Activated CD8-positive, alpha-beta memory T cell treated with anti-CD3 and anti-CD28 coated beads, Interleukin-2, amount 10 ng/mL, durations not matched to agents 7 days and 5 days (primary cell): ENCODE measurements at places on chromosomes 1 and 21.
A peak's percentile ranks its signal among the peaks of the same experiment; 100 is the strongest.

- peaks cover 6% of the 10 kb centered on the region for H3K36me3 ChIP-seq
- no peak overlapping the region for H3K27ac ChIP-seq
- H3K4me1 ChIP-seq = peaks cover 7% of the 10 kb centered on the region
- no peak for DNase-seq
These were observed 387.5 kb downstream of the DPYD start for GRCh38 chr1:97533358-97533757.

DNA sequence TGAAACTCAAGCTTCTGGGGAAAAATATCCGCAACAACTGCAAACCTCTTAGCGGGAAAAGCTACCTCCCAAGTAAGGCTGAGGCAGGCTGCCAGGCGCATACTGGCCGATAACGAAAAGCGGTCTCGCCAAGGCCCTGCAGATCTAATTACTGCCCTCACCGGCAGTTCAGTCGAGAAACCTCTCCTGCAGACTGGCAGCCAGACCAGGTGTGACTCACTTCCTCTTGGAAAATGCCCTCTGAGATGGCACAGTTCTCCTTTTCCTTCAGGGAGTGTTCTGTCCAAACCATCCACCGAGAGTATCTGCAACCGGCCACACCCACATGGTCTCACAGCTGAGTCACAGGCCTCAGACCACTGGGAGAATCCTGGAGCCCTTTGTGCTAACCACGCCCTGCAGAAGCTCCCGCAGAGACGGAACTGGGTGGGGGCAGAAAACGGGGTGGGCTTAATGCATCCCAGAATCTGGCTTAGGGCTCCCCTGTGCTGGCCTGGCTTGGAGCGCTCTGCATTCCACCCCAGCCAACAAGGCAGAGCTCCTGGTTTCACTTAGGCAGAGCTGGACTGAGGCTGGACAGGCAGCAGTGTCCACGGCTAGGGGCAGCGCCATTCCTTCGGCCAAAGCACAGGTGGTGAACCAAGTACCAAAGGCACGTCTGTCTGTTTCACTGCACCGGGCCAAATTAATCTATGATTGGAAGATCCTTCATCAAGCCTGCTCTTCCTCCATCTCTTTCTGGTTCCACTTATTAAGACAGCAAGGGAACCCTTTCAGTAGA, 1.2 kb downstream of the S100A10 start:
- H3K4me3 ChIP-seq = peak overlapping the region; percentile 99
- peak; percentile 71 for DNase-seq
- peak overlapping the region; percentile 97 for H3K27ac ChIP-seq
- H3K27me3 ChIP-seq = no peaks in the 10 kb centered on the region

GRCh38 chr21:16418226-16418625, 688.4 kb downstream of the USP25 start:
- no peaks in the 10 kb centered on the region for H3K4me1 ChIP-seq
- no peak overlapping the region for H3K27ac ChIP-seq
- no peak overlapping the region for H3K4me3 ChIP-seq
- H3K36me3 ChIP-seq = no peaks in the 10 kb centered on the region

DNA sequence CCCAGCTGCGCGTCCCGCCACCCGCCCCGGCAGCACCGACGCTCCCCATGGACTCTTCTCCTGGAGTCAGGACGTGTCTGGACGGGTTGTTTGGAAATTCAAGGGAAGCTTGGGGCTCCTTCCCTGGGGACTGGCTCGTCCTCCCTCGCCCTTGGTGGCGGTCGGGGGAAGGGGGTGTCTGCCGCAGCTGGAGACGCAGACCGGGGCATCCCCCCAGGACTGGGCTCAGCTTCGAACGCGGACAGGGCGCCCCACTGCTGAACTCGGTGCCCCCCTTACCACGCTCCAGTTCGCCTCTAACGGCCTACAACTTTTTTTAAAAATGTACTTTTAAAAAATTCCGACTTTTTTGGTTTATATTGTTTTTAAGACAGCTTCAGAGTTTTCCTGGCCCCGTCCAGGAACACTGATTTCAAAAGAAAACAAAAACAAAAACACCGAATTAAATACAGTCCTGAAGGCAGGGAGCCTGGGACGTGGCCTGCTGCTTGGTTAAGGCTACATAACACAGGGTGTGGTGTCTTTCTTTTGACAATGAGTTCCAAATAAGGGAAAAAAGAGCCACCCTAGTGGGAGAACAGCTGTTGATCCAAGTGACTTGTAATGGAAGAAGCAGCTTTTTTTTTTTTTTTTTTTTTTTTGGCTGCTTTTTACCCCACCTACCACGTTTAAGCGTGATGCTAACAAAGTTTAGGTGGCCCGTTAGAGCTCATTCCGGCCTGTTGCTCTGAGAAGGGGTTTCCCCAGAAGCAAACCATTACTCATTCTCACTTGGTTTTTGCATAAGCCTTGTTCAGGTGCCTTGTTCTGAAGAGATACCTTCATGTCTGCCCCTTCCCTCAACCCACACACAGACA, 862 bp upstream of the DIPK1A start:
- H3K27ac ChIP-seq = no peak overlapping the region
- H3K4me3 ChIP-seq = no peak overlapping the region
- DNase-seq = peak; percentile 84
- peaks cover 5% of the 10 kb centered on the region for H3K36me3 ChIP-seq
- no peaks in the 10 kb centered on the region for H3K27me3 ChIP-seq

- H3K27ac ChIP-seq = no peak overlapping the region
- no peaks in the 10 kb centered on the region for H3K36me3 ChIP-seq
- H3K4me3 ChIP-seq = no peak overlapping the region
These were observed 25.2 kb downstream of the MAGI3 start for GRCh38 chr1:113415310-113416070.

DNA sequence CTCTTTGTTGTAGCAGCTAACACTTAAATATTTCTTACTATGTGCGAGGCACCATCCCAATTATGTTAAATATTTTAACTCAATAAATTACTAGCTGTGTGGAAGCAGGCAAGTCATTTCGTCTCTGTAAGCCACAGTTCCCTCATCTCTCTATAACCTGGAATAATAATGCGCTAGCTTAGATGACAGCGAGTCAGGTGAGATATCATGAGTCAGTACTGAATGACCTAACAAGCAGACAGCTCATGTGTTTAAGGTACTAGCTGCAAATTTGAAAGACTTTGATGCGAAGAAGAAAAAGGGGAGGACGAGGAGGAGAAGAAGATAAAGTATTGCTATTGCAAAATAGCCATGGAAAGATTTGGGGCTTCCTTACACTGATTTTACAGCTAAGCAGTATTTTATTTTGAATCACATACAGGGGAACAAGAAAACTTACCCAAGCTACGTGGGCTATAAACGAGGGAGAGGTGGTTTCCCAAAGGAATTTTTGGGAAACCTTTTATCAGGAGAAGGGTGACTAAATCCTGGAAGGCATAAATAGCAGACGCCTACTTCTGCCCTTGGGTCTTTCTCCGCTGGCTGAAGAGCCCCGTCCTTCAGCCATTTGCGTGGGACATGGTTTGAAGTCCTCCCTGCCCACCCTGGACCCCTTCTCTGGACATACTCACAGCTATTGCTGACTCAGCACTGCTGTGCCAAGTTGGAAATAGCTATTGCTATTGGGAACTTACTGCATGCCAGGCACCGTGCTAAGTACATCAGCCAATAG, 8.9 kb downstream of the CITED4 start:
- no peak overlapping the region for H3K4me3 ChIP-seq
- peaks cover 14% of the 10 kb centered on the region for H3K4me1 ChIP-seq
- H3K36me3 ChIP-seq = no peaks in the 10 kb centered on the region
- no peak overlapping the region for H3K27ac ChIP-seq

- H3K36me3 ChIP-seq = no peaks in the 10 kb centered on the region
- no peak overlapping the region for H3K4me3 ChIP-seq
- H3K27me3 ChIP-seq = no peaks in the 10 kb centered on the region
- no peak for DNase-seq
These were observed 265.2 kb upstream of the ADGRL4 start for GRCh38 chr1:79271759-79272158.

GRCh38 chr1:91805311-91805801, 80.6 kb downstream of the TGFBR3 start:
- peaks cover 15% of the 10 kb centered on the region for H3K27me3 ChIP-seq
- peak overlapping the region; percentile 88 for H3K27ac ChIP-seq
- DNase-seq = peak; percentile 46
- peaks cover 10% of the 10 kb centered on the region for H3K36me3 ChIP-seq

GRCh38 chr21:15729674-15730483, at the start of gene USP25:
Gene USP25 (plus strand): TSS chr21:15729982. CDS start chr21:15730394, 412 bp downstream.
- peak; percentile 90 for DNase-seq
- H3K4me3 ChIP-seq = peak within 1 kb of the TSS; percentile 91
- peaks cover 9% of the 10 kb centered on the region for H3K27me3 ChIP-seq
- peaks cover 2% of the 10 kb centered on the region for H3K36me3 ChIP-seq
- peaks cover 24% of the 10 kb centered on the region for H3K4me1 ChIP-seq
- H3K27ac ChIP-seq = peak within 1 kb of the TSS; percentile 94

- no peak overlapping the region for H3K27ac ChIP-seq
- H3K36me3 ChIP-seq = peaks cover 1% of the 10 kb centered on the region
- no peak for DNase-seq
These were observed 53.1 kb downstream of the CTTNBP2NL start for GRCh38 chr1:112448904-112449629.

DNA sequence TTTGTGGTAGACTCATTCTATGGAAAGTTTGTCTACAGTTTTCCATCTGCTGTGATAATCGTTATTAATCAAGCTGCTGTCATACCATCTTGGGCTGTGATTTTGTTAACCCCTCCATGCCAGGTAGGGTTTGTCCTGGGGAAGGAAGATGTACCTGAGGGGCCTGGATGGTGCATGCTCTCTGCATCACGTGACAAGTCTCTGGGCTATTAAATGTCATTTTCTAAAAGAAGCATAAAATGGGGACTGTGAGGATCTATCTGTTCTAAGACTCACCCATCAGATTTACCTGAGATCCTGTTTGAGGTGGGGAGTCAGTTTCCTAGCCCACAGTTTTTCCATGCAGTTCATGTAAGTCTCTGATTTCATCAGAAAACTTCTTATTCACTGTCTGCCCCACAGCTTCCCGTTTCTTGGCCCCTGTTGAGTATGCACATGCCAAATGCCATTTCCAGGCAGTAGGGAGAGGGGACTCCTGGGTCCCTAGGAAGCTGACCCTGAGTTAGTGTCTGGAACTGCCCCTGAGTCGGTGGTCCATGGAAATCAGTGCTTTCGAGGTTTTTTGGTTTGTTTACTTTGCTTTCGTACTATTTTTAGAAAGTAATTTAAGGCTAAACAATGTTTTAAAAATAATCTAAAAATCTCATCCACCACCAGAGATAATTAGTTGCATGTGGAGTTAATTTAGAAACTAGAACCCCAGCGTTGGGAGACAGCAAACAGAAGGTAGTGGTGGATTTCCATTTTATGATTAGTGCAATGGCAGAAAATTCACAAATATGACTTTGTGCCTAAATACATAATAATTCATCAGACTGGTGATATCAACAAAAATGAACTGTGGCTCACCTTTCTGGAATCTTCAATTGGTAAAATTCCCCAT, 46.7 kb downstream of the ZBTB18 start:
- H3K4me1 ChIP-seq = peaks cover 5% of the 10 kb centered on the region
- no peak overlapping the region for H3K4me3 ChIP-seq
- no peak for DNase-seq
- no peaks in the 10 kb centered on the region for H3K36me3 ChIP-seq

- H3K27ac ChIP-seq = no peak overlapping the region
- no peak for DNase-seq
- H3K4me1 ChIP-seq = no peaks in the 10 kb centered on the region
- peaks cover 12% of the 10 kb centered on the region for H3K27me3 ChIP-seq
- no peak overlapping the region for H3K4me3 ChIP-seq
- H3K36me3 ChIP-seq = peaks cover 1% of the 10 kb centered on the region
These were observed 38.3 kb downstream of the YY1AP1 start for GRCh38 chr1:155650231-155650757.

DNA sequence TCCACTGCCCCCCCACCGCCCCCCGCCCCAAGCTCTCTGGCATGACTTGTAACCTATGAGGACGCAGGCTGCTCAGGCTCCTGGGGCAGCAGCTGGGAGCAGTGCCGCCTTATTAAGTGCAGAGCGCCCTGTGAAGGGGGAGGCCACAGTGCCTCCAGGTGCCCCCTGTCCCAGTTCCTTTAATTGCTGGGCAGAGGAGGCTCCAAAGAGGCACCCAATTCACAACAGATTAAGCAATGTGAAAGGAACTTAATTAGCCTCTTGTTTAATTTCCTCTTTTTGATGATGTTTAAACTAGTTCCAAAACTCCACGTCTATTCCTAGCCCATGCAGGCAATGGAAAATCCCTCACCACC, 3.0 kb downstream of the RXFP4 start:
- no peak overlapping the region for H3K4me3 ChIP-seq
- no peak for DNase-seq
- peaks cover 67% of the 10 kb centered on the region for H3K4me1 ChIP-seq
- H3K27ac ChIP-seq = peak overlapping the region; percentile 82
- H3K27me3 ChIP-seq = no peaks in the 10 kb centered on the region
- peaks cover 23% of the 10 kb centered on the region for H3K36me3 ChIP-seq

- no peaks in the 10 kb centered on the region for H3K4me1 ChIP-seq
- H3K36me3 ChIP-seq = no peaks in the 10 kb centered on the region
- H3K4me3 ChIP-seq = no peak overlapping the region
- H3K27ac ChIP-seq = no peak overlapping the region
These were observed 1227.3 kb downstream of the PLA2G4A start for GRCh38 chr1:188056011-188056410.

DNA sequence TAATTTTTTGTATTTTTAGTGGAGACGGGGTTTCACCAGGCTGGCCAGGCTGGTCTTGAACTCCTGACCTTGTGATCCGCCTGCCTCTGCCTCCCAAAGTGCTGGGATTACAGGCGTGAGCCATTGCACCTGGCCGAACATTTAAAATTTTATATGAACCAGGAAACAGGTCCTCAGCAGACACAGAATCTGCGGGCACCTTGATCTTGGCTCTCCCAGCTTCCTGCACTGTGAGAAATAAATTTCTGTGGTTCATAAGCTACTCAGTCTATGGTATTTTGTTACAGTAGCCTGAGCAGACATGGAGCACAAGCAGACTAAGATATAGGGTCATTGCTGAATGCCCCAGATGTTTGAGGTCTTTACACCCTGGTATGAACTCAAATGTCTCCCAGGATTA, 23.6 kb upstream of the CTH start:
- no peaks in the 10 kb centered on the region for H3K36me3 ChIP-seq
- DNase-seq = no peak
- no peak overlapping the region for H3K4me3 ChIP-seq
- H3K4me1 ChIP-seq = no peaks in the 10 kb centered on the region
- H3K27me3 ChIP-seq = peaks cover 23% of the 10 kb centered on the region

DNA sequence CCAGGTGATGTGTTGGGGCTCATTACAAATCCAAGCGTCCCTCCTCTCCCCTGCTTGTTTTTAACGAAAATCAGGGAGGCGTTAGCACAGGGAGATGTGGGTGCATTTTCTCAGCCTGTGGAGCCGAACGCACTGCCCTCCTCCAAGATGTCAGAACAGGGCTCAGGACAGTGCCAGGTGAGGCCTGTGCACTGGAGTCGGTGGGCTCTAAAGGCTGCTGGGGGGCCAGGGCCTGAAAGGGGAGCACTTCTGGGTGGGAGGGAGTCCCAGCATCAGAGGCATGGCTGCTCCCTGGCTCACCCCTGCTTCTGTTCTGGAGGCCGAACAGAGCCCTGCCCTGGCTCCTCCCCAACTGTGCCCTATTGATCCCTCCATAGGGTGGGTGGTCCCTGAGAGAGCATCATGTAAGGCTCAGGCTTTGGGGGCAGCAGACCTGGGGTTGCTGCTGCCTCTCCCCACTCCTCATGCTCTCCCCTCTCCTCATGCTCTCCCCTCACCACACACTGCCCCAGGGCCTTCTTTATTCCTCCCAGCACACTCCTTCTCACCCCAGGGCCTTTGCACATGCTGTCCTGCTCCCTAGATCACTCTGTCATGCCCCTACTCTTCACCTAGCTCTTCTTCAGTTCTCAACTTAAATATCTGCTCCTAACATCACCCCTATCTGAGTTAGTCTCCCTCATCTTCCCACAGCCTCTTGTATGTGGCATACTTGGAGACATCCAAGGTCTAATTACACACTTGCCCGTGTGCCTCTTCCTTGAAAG, 725.2 kb downstream of the PTPRU start:
- peak; percentile 8 for DNase-seq
- no peak overlapping the region for H3K27ac ChIP-seq
- no peaks in the 10 kb centered on the region for H3K36me3 ChIP-seq
- H3K4me1 ChIP-seq = peaks cover 3% of the 10 kb centered on the region
- H3K27me3 ChIP-seq = no peaks in the 10 kb centered on the region
